Stimulated activated CD4-positive, alpha-beta T cell treated with anti-CD3 and anti-CD28 coated beads, Interleukin-1b, Interleukin-23, amount 100 ng/mL, for 1 hour (primary cell): ENCODE measurements at places on chromosomes 4 and X.

GRCh38 chrX:34325460-34325859 lies 193.3 kb upstream of the FAM47A start:
- no peak for DNase-seq

GRCh38 chr4:40331961-40332360 lies 3.2 kb upstream of the CHRNA9 start:
- DNase-seq: no peak

DNA sequence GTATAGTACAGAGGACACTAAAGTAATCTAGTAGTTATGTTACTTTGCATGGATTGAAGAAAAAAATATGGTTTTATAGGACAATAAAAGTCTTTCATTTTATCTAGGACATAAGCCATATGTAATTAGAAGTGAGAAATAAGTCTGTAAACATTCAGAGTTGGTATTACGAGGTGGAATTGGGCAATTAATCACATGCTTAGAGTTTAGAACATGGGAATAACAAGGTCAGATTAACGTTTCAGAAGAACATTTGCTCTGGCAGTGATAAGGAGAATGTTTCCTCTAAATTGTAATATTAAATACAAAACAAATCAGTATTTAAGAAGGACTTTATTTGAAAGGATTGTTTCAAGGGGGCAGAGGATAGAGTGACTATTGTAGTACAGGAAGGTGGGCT lies 15.6 kb upstream of the SULT1E1 start:
- DNase-seq: no peak

GRCh38 chrX:8314881-8315280 lies 143.8 kb upstream of the VCX2 start:
- DNase-seq: no peak

GRCh38 chrX:19350941-19351384 lies 7.2 kb downstream of the PDHA1 start:
- DNase-seq: no peak

GRCh38 chr4:138405934-138406567 lies 163.9 kb upstream of the SLC7A11 start:
- DNase-seq: no peak

- no peak for DNase-seq
Measured at GRCh38 chr4:121380776-121381462, at the start of gene QRFPR. Gene QRFPR, minus strand, starts transcription at chr4:121381018. Its CDS starts 371 bp downstream, at chr4:121380647.

- DNase-seq: no peak
Measured at GRCh38 chrX:12965131-12965940, 9.6 kb upstream of the TMSB4X start.

- DNase-seq: no peak
Measured at GRCh38 chrX:149639568-149639967, 8.0 kb upstream of the TMEM185A start.

- no peak for DNase-seq
Measured at GRCh38 chr4:152099555-152099954, 338.7 kb upstream of the GATB start.

- DNase-seq: no peak
Measured at GRCh38 chrX:56564921-56565840, 1.8 kb downstream of the UBQLN2 start.

- no peak for DNase-seq
Measured at GRCh38 chrX:150326541-150327247, 36.4 kb upstream of the MAMLD1 start.

DNA sequence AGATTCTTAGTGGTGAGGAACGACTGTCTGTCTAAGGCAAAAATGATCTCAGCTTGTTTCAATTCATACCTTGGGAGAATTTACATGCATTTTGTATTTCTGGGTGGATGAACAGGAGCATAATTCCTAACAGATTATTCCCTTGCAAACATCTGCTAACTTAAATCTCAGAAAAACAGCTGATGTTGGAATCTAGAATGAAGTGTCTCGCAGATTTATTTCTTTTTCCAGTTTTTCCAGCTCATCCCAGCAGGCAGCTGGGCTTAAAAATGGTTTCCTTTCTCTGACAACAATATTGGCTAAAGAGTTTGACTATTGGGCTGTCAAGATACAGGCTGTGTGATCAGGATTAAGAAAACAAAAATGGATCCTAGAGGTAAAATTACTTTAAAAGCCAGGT lies 1.1 kb downstream of the LNX1 start:
- DNase-seq: no peak

- no peak for DNase-seq
Measured at GRCh38 chrX:106415276-106415895, 196.4 kb upstream of the RADX start.

DNA sequence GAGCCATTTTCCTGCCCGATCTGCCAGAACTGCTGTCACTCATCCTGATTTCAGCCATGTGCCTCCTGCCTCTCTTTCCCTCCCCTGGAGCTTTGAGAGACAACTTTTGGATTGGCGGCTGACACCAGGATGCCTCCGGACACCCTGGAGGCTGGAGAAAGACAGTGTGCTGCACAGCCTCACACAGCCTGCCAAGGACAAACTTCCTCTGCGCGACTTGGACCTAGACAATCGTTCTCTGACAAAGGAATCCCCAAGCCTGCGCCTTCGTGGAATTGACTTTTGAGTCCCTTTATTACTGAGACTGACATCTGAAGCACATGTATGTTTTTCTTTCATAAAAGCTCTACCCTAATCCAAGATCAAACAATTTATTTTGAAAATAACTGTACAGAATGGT lies 10.8 kb upstream of the LDB2 start:
- DNase-seq: no peak
